ENCODE measurements at places on chromosomes 4 and X.

GRCh38 chr4:116872941-116873340, 212.4 kb downstream of the TRAM1L1 start:
- DNase-seq = no peak

DNA sequence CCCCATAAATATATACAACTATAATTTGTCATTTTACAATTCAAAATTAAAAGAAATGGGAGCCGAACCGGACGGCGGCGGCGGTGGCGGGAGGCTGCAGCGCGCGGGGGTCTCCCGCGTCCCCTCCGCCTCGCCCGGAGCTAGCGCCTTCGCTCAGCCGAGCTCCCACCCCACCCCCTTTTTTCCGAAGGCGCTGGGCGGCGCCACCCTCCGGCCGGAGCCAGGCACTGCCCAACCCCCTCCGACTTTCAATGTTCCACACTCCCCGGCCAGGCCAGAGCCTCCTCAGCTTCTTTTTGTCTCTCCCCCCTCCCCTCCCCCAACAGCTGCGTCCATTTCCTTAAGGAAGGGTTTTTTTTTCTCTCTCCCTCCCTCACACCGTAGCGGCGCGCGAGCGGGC, 214.1 kb upstream of the GEMIN8 start:
- no peak for DNase-seq

- DNase-seq = no peak
Observed at GRCh38 chr4:173934933-173935620, 348.4 kb downstream of the FBXO8 start.

GRCh38 chrX:45852884-45853283, 652.2 kb upstream of the DIPK2B start:
- DNase-seq = no peak

DNA sequence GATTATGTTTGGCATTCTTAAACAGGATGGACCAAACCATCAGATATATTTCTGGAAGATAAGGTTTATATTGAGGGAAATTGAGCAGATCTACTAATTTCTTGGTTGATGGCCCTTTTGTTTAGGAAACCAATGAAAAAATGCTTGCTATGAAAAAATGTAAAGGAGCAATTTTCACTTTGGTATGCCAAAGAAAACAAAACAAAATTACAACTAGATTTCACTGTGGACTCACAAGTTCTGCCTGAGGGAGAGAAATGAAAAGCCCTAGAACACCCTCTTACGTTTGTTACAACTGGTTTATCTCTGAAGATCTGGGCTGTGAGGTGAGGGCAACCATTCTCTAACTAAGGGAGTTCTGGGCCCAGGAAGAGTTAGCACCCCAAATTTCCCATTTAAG, 122.5 kb upstream of the IL15 start:
- no peak for DNase-seq

GRCh38 chr4:54005475-54005874, 58.9 kb downstream of the CHIC2 start:
- no peak for DNase-seq

- DNase-seq = no peak
Observed at GRCh38 chrX:68652326-68653170, 5.1 kb downstream of the STARD8 start.

- DNase-seq = no peak
Observed at GRCh38 chr4:126850286-126850685, 782.5 kb upstream of the INTU start.

DNA sequence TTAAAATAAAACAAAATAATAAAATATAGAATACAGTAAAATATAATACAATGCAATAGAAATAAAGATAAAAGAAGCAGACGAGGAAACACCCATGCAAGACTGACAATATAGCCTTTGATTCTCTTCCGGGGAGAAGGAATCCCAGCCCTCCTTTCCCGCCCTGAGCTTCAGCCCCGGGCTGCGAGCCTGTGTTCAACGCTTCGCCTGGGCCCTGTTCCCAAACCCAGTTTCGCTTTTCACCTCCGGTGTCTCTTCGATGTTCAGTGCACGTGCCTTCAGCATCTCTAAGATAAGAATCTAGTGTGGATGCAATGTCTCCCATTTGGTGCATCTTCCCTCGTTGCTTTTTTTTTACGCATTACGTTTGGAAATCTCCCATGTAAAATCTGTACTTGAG, 38.4 kb upstream of the ARSD start:
- DNase-seq = no peak

DNA sequence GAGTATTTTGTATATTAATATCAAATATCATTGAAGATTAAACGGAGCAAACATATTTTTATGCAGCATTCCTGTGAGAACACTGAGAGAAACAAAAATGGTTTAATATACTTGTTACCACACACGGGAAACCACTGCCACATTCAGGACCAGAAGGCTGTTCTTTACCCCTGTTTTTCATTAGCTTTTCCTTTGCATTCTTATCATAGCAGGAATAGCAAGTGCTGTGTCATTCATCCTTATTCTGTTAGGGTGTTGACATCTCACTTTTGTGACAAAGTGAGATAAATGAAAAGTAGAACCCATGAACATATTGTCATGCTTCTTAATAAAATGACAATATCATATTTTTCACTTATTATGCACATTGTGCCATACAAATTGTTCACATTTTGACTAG, 212.4 kb upstream of the NDST4 start:
- DNase-seq = no peak

- DNase-seq = no peak
Observed at GRCh38 chrX:133793626-133794025, 191.8 kb downstream of the GPC3 start.

- DNase-seq = no peak
Observed at GRCh38 chr4:140100771-140101170, 53.2 kb downstream of the MAML3 start.

- DNase-seq = no peak
Observed at GRCh38 chr4:29046186-29046585, 1674.0 kb upstream of the PCDH7 start.

GRCh38 chr4:80926446-80926845, 104.1 kb upstream of the BMP3 start:
- DNase-seq = no peak

Data from stimulated activated CD4-positive, alpha-beta T cell treated with anti-CD3 and anti-CD28 coated beads, Interleukin-1b, Interleukin-23, amount 100 ng/mL, for 1 hour (primary cell).